Adrenal gland (tissue), 19 donors: ENCODE measurements at places on chromosomes 1 and 21. TPM values are rescaled to one million over a fixed set of nuclear protein-coding genes. Genes with fewer than 3 reads are reported as not detected.

The CLCA4 gene
- total RNA-seq: not detected

The IFI44 gene
- 29.9 TPM for total RNA-seq

The FRRS1 gene
- total RNA-seq: 12.0 TPM

The SYPL2 gene
- 9.2 TPM for total RNA-seq

The LHX8 gene
- not detected for total RNA-seq

The PIK3R3 gene
- total RNA-seq: 6.5 TPM

The TSPEAR gene
- total RNA-seq: not detected

The NFIA gene
- total RNA-seq: 83.2 TPM

The DISP3 gene
- 0.81 TPM for total RNA-seq

The CCDC24 gene
- 12.3 TPM for total RNA-seq

The UROD gene
- 206 TPM for total RNA-seq

The HMGCS2 gene
- not detected for total RNA-seq

The PLCH2 gene
- 1.4 TPM for total RNA-seq

DNA sequence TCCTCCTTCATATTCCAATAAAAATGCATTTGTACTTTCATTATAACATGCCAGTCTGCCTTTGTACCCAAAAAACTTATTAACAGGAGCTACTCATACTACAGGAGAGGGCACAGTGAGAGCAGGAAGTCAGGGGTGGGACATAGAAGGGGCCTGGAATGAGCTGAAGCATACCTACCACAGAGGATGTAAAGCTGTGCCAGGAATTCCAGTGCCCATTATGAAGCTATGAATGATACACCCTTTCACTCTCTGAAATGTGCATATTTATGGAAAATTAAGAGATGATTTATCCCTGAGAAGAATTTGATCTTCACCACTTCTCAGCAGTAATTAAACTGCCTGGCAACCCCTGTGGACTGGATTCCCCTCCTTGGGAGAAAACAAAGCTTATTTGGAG, 65.8 kb downstream of the ATP5PO start:
- peaks cover under 1% of the 10 kb centered on the region for H3K4me1 ChIP-seq
- H3K27me3 ChIP-seq: no peaks in the 10 kb centered on the region
- H3K27ac ChIP-seq: no peak overlapping the region
- H3K4me3 ChIP-seq: no peak overlapping the region

GRCh38 chr1:156001021-156001661, 19.6 kb downstream of the SSR2 start:
- H3K36me3 ChIP-seq: no peaks in the 10 kb centered on the region
- H3K4me3 ChIP-seq: no peak overlapping the region
- H3K27ac ChIP-seq: peak overlapping the region; percentile 5
- DNase-seq: no peak

DNA sequence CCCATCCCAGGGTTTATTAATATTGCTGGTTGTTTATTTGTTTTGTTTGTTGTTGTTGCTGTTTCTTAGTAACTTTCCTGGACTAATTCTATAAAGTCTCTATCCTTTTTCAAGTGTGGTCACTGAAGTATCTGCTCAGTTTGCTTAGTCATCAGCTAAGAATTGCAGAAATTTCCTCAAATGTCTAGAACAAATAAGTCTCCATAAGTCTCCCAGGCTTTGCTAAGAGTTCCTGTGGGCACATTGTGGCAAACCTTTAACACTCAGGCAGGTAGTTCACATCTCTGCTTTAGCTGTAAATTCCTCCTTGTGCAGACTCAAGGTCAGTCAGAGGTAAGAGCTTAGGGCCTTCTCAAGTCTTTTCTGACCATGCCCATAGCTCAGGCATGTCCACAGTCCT, 38.9 kb upstream of the C1orf185 start:
- H3K36me3 ChIP-seq: no peaks in the 10 kb centered on the region
- no peaks in the 10 kb centered on the region for H3K27me3 ChIP-seq
- no peak overlapping the region for H3K27ac ChIP-seq

- no peaks in the 10 kb centered on the region for H3K4me1 ChIP-seq
- H3K27ac ChIP-seq: no peak overlapping the region
- H3K27me3 ChIP-seq: no peaks in the 10 kb centered on the region
These were observed 1526.1 kb downstream of the KCNT2 start for GRCh38 chr1:195082183-195082582.

- H3K4me1 ChIP-seq: no peaks in the 10 kb centered on the region
- peak overlapping the region; percentile 68 for H3K27ac ChIP-seq
- no peak overlapping the region for H3K4me3 ChIP-seq
- no peaks in the 10 kb centered on the region for H3K27me3 ChIP-seq
These were observed 654 bp upstream of the ARHGEF2 start for GRCh38 chr1:155978973-155979429.

DNA sequence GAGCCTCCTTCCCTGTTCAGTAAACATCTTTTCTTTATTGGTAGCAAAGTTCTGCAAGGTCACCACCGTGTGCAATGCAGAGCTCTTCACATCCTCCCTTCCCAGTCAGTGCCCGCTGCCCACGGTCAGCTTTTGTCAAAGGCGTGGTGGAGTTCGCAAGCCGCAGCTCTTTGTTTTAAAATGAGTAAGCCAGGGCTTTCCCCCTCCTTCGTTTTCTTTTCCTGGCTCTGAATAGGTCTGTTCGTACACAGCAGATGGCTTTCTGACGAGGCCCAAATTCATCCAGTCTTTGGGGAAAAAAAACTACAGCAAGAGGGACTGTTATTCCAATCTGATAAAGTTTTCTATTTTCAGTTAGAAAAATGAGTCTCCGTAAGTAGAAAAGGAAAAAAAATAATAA, 153.2 kb downstream of the LRIG2 start:
- DNase-seq: no peak
- no peak overlapping the region for H3K27ac ChIP-seq
- no peaks in the 10 kb centered on the region for H3K36me3 ChIP-seq
- H3K4me3 ChIP-seq: no peak overlapping the region

- H3K27me3 ChIP-seq: no peaks in the 10 kb centered on the region
- no peak overlapping the region for H3K4me3 ChIP-seq
- peak overlapping the region; percentile 30 for H3K27ac ChIP-seq
- DNase-seq: peak; percentile 66
- peaks cover 22% of the 10 kb centered on the region for H3K4me1 ChIP-seq
- no peaks in the 10 kb centered on the region for H3K36me3 ChIP-seq
These were observed 37.7 kb upstream of the MAP10 start for GRCh38 chr1:232767305-232768074.

- peaks cover 13% of the 10 kb centered on the region for H3K4me1 ChIP-seq
- no peaks in the 10 kb centered on the region for H3K36me3 ChIP-seq
- no peak overlapping the region for H3K27ac ChIP-seq
- H3K27me3 ChIP-seq: no peaks in the 10 kb centered on the region
- no peak overlapping the region for H3K4me3 ChIP-seq
These were observed 661 bp downstream of the GBP4 start for GRCh38 chr1:89198081-89198480.

DNA sequence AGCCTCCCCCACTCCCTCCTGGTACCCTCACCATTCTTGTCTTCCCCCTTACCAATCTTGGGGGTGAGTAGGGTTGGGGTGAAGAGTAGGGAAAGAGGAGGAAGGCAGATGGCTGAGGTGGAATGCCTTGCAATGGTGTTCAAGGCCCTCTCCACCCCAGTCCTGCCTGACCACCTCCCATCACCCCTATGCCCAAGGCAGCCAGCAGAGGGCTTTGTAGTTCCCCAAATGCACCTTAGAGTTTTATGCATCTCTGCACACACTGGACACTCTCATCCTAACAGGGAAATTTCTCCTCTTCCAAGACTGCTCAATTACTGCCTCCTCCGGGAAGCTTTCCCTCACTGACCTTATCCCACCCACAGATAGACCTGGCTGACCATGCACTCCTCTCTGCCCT, 15.4 kb downstream of the KIF17 start:
- H3K27ac ChIP-seq: no peak overlapping the region
- H3K36me3 ChIP-seq: no peaks in the 10 kb centered on the region
- H3K4me3 ChIP-seq: no peak overlapping the region
- no peak for DNase-seq

GRCh38 chr1:76262601-76263000, 188.1 kb downstream of the ST6GALNAC3 start:
- H3K4me1 ChIP-seq: no peaks in the 10 kb centered on the region
- H3K27ac ChIP-seq: no peak overlapping the region
- H3K27me3 ChIP-seq: no peaks in the 10 kb centered on the region
- no peak for DNase-seq
- no peak overlapping the region for H3K4me3 ChIP-seq

DNA sequence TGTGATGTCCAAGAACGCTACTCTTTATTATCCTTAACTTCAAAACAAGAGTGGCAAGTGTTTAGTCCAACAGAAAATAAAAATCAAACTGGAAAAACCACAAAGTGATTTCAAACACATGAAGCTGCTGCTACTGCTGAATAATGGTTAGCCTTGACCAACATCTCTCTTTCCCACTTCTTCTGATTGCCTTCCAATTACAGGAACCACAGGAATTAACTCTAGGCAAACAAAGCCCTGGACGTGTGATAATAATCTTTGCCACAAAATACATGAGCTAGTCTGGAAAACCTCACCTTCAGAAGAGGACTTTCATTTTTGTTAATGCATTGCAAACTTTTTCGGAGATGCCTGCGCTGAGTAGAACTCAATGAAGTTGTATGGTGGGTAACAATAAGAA, 48.6 kb upstream of the COL11A1 start:
- DNase-seq: no peak
- no peak overlapping the region for H3K27ac ChIP-seq
- no peaks in the 10 kb centered on the region for H3K27me3 ChIP-seq
- H3K36me3 ChIP-seq: no peaks in the 10 kb centered on the region
- H3K4me3 ChIP-seq: no peak overlapping the region

GRCh38 chr1:157200451-157200850, 62.3 kb upstream of the ETV3 start:
- no peak overlapping the region for H3K27ac ChIP-seq
- no peak overlapping the region for H3K4me3 ChIP-seq
- H3K36me3 ChIP-seq: no peaks in the 10 kb centered on the region
- peaks cover 21% of the 10 kb centered on the region for H3K27me3 ChIP-seq
- H3K4me1 ChIP-seq: no peaks in the 10 kb centered on the region
- DNase-seq: no peak

DNA sequence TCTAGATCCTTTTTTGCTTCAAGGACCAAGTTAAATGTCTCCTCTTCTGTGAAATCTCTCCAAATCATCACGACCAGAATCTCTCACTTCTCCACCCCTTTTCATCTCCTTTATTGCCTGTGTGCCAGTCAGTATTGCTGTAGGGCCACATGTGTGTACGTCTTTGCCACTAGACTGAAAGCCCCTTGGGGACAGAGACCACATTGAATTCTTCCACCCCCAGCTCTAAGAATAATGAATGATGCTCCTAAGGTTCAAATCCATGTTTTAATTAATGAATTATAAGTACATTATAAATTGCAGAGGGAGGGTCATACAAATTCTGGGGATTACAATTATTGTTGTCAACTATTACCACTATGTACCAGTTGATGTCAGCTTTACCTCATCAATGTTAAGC, 343.8 kb downstream of the USP25 start:
- no peaks in the 10 kb centered on the region for H3K36me3 ChIP-seq
- no peaks in the 10 kb centered on the region for H3K4me1 ChIP-seq
- no peaks in the 10 kb centered on the region for H3K27me3 ChIP-seq
- no peak overlapping the region for H3K4me3 ChIP-seq

- no peaks in the 10 kb centered on the region for H3K36me3 ChIP-seq
- H3K27me3 ChIP-seq: peaks cover 6% of the 10 kb centered on the region
- H3K4me1 ChIP-seq: no peaks in the 10 kb centered on the region
- no peak for DNase-seq
These were observed 22.0 kb downstream of the CLIC6 start for GRCh38 chr21:34690793-34691175.

GRCh38 chr1:183989078-183989577, 48.4 kb downstream of the COLGALT2 start:
- H3K27me3 ChIP-seq: no peaks in the 10 kb centered on the region
- no peak for DNase-seq
- H3K4me3 ChIP-seq: no peak overlapping the region
- no peak overlapping the region for H3K27ac ChIP-seq

- H3K4me3 ChIP-seq: no peak overlapping the region
- no peak for DNase-seq
- H3K27ac ChIP-seq: no peak overlapping the region
These were observed 3.9 kb upstream of the TMPRSS2 start for GRCh38 chr21:41511858-41512257.

- no peaks in the 10 kb centered on the region for H3K4me1 ChIP-seq
- no peak for DNase-seq
- H3K36me3 ChIP-seq: no peaks in the 10 kb centered on the region
These were observed 103.8 kb downstream of the ADSS2 start for GRCh38 chr1:244347942-244348341.

GRCh38 chr1:198143797-198144196, 13.0 kb upstream of the NEK7 start:
- no peak overlapping the region for H3K4me3 ChIP-seq
- no peak for DNase-seq
- no peaks in the 10 kb centered on the region for H3K4me1 ChIP-seq
- H3K27me3 ChIP-seq: no peaks in the 10 kb centered on the region
- H3K36me3 ChIP-seq: no peaks in the 10 kb centered on the region
